ENCODE measurements at places on chromosomes 2 and 18.

- DNase-seq = no peak
These were observed at the start of gene DES for GRCh38 chr2:219418155-219419011. Gene DES (plus strand): TSS chr2:219418377. CDS start chr2:219418463, 86 bp downstream.

DNA sequence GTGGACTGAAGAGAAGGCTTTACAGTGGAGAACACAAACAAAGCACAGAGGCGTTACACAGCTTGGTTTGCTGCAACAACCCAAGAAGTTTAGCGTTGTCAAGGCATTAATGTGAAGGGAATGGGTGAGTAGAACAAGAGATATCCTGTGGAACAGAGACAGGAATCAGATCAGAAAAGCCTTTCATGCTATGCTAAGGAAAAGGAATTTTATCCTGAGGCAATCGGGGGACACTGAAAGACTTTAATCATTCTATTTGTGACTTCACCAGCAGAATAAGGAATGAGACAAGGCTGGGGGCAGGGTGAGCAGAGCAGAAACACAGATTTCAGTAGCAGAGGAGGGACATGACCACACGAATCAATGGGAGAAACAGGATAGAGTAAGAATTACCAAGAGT is 600.7 kb downstream of the IRS1 start:
- DNase-seq = no peak

DNA sequence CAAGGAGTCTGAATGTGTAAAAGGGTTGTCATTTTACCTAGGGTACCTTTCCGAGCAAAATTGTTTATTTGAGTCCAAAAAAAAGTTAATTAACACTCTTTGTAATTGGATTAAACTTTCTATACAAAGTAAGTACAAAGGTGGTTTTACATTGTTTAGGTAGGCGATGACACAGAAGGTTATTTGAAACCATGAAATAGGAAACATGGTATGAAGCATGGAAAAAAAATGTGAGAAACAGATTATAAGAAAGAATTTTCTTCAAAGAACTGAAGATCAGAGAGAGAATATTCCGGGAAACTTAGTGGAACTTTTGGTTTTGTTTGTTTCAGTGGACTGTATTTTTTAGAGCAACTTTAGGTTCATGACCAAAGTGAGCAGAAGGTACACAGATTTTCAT is 32.7 kb downstream of the CARF start:
- no peak for DNase-seq

DNA sequence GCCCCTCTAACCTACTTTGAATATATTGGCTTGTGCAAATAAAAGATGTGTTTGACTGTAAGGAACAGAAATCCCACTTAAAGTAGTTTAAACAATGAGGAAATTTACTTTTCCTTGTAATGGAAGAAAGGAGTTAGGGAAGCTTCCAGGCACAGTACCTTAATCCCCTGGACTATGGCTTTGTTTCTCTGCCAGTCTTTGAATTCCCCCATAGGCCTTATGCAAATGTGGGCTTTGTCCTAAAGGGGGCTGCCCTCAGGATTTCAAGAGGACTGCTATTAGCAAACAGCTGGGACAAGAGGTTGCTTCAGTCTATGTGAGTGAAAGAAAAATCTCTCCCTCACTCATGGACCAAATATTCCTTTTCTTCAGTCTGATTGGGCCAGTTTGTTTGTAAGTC is 255.1 kb upstream of the THSD7B start:
- no peak for DNase-seq
